Activated T-cell treated with anti-CD3 and anti-CD28 coated beads for 1 hour (primary cell): ENCODE measurements at places on chromosomes 13 and 19.
A peak's percentile ranks its signal among the peaks of the same experiment; 100 is the strongest.

DNA sequence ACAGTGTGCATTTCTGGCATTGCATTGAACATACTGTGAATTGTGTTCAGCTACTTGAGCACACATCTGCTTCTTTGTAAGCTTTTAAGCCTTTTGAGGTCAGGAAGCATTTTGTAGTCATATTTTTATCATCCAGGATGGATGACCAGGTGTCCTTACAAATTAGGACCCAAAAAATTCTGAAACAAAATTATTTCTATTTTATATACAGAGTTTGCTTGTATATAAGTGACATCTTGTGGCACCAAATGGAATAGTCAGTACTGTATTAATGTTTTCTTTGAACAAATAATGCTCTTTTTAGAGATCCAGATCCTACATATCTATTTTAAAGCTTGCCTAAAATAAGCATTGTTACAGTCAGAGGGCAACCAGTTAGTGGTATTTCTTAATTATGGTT is 9.5 kb upstream of the SUPT20H start:
- no peak for DNase-seq

GRCh38 chr19:54938906-54939305 is 8.4 kb downstream of the NLRP7 start:
- DNase-seq = no peak

DNA sequence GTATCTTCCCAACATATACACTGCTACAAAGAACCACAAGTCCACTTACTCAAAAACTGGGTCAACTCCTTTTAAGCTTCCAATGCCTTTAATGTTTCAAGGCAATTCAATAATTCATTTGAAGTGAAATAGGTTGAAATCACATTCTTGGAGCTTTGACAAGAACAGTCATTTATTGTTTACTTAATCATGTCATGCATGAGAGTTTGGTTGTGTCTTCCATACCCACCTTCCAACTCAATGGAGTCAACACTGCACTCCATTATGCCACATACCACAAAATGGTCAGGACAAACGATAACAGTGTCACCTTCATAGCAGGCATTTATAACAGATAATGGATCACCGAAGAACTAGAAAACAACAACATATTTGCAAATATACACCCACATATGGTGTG is 506.3 kb downstream of the UQCRFS1 start:
- DNase-seq = no peak

- DNase-seq = no peak
Observed at GRCh38 chr13:62453761-62454160, 1038.1 kb upstream of the PCDH20 start.

GRCh38 chr13:44040070-44040817 is 160.5 kb downstream of the LACC1 start:
- no peak for DNase-seq

DNA sequence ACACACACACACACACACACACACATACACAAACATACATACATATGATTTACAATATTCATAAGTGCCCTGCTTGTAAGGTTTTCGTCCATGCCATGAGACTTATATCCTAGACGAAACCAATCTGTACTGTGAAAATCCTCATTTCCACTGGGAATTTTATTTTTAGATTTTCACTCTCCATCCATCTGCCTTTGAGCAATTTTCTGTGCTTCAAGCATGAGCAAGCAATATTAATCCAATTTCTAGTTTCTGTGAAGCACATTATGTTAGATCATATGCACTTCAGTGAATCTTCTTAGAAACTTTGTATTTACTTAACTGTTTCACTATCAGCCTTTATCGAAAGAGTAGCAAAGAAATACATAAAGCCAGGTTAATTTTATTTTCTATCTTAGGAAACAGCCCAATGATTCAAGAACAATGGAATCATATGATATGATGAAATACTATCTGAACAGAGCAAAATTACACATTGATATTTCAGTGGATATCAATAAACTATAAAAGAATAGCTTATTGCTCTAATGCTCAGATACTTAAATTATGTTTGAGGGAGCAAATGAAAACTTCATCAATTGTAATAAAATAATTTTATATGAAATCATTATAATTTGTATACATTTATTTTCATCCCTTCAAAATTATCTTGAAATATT is 1100.7 kb upstream of the MIR17HG start:
- no peak for DNase-seq

DNA sequence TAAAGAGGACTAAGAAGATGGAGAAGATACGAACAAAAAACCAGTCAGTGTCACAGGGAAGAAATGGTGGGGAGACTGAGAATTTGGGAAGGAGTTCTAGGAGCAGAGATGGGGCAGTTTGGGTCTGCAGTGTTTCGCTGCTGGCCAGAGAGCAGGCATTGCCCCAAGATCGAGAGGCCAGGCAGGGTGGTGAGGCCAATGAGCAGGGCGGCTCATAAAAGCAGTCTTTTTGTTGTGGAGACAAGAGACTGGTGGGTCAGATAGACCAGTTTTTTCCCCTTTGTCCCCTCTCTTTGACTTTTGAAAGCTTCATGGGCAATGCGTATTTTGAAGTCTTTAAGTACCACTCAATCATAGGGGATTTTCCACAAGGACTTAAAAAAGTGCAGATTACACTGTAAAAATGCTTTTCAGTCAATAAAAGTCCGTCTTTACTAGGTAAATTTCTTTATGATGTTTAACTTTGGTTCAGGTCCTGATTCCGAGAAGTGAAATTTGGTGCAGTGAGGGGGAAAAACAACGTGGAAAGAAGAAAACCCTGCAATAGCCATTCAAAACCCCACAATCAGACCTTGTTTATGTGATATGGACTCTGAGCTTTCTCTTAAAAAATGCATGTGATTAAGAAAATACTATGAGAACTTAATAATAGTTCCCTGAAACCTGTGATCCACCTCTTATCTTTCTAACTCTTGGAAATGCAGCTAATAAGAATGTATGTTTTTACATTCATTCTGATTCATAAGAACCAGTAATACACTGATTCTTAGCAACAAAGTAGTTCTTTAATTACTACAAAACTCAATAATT is 338.9 kb downstream of the KLF5 start:
- DNase-seq = no peak

DNA sequence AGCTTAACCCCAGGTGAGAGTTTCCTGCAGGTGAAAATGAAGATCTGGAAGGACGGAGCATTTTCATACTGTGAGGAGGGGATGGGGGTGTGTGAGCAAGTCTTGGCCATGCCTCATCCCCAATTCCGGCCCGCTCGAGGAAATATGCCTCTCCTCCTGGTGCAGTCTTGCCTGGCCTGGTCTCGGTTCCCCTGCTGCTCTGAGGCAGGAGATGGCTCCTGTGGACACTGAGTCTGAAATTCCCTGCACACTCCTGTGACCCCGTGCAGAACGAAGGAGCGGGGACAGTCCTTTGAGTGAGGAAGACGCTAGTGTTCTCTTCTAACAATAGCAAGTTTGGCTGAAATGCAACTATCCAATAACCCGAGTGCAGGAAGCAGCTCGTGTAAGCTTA is 329 bp upstream of the ZNF439 start:
- no peak for DNase-seq

DNA sequence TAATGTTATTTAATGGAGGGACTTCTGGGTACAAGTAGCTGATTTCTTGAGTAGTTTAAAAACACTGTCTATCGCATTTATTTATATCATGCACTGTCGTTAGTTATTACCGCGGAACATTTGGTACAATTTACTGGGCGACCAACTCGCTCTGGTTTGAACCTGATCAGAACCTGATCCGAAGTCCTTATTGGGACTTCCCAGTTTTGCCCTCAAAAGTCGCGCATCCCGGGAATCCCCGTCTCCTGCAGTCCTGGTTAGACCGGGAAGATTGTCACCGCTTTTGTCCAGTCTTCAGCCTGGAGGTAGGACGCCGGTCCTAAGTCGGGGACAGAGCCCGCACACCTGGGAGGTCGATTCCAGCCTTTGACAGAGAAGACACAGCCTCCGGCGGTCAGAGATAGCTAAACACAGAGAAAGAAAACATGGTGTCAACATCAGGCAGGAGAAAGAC is 694 bp downstream of the CLN5 start:
- peak; percentile 6 for DNase-seq

GRCh38 chr19:4449639-4450028 is 8.0 kb downstream of the UBXN6 start:
- DNase-seq = no peak

GRCh38 chr13:38398711-38399493 is 49.3 kb downstream of the UFM1 start:
- no peak for DNase-seq

DNA sequence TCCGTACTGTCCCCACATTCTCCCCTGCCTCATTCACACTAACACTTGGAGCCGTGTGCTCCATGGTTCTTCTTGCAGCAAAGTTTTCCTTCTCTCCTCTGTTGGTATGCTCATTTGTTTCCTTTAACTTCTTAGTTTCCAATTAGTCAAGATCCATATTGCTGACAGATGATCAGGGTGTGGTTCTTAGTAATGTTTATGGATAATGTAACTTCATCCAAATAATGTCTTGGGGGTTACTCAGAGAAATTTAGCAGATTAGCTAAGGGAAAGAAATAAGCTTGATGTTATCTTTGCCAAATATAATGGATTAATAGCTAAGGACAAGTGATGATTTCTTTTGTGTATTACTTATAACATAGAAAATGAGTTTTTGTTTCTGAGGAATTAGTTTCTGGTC is 174.4 kb downstream of the NUFIP1 start:
- DNase-seq = no peak

DNA sequence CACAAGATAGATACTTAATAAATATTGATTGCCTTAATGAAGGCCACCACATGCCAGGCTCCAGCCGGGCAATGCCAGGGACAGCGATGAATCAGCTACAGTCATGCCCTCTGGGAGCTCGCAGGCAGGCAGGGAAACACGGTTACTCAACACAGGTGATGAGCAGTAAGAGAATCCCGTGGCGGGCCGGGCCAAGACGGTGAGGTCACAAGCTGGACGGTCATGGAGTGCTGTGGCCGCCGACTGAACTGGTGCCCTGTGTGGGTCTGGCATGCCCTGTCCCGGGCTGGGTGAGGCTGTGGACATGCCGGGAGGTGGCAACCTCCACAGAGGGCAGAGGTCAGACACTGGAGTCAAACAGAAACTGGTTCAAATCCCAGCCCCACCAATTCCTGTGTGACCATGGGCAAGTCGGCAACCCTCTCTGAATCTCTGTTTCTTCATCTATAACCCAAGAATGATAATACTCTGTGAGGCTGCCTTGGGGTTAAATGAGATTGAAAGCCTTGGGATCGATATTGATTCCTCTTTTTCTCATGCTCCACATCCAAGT is 13.2 kb upstream of the PAK4 start:
- DNase-seq = no peak

DNA sequence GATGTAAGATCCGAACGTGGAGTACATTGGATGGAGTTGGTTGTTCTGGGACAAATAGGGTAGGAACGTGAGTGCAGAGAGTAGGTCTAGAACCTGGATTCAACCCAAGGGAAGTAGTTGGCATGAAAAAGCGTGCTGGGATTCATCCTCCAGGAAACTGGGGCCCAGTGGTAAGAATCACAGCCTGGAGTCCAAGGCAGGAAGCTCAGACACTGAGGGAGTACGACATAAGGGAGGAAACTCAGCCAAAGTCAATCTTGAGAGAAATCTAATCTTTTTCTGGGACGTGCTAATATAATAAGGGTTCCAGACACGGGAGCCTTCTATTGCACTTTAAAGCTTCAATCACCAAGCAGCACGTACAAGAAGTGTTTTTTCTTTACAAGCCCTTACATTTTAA is 46.4 kb downstream of the DLEU7 start:
- no peak for DNase-seq

DNA sequence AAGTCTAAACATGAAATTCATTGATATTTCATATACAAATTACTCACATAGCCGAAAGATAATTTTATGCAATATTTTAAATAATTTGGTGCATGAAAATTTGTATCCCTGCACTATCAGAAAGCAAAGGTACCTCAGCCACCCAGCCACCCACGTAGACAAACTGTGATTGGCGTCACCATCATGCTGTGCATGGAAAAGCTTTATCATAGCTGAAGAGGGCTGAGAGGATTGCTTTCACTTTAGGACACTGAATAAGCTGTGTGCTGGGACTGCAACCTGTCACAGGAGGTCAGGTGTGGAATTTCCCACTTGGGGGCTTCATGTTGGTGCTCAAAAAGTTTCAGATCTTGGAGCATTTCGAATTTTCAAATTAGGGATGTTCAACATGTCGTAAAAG is 96.3 kb downstream of the MYCBP2 start:
- DNase-seq = no peak

DNA sequence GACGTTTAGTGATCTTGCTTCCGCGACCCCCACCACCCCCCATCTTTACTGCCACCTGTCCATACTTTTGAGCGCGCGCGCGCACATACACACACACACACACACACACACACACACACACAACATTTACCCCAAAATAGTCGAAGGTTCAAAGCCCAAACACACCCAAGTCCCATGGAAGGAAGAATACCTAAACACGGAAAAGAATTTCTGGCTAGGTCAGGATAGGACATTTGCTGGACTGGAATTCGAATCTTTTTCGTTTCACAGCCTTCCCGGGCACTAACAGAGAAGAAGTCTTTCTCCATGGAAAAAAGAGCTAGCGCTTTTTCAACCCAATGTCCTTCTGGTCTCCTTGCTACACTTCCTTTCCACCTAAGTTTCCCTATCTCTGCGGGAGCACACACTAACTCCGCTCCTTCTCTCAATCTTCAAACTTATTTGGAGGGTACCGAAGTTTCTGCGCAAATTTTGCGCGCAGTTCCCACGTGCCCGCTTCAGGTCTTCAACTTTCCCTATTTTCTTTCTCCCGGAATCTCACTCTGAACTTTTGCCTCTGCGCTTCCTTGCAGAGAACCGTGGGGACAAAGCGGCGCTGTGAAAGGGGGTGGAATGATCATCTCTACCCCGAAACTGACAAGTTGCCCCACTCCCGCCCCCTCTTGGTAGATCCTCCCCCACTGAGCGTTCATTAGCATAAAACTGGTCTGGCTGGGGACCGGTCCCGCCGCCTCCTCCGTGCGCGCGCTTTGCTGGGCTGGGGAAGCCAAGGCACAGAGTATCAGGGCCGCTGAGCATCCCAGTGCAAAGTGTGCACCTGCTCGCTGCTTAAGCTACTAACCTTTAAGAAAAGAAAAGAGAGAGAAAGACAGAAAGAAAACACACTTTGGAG is 2.7 kb downstream of the DACH1 start:
- DNase-seq = no peak

DNA sequence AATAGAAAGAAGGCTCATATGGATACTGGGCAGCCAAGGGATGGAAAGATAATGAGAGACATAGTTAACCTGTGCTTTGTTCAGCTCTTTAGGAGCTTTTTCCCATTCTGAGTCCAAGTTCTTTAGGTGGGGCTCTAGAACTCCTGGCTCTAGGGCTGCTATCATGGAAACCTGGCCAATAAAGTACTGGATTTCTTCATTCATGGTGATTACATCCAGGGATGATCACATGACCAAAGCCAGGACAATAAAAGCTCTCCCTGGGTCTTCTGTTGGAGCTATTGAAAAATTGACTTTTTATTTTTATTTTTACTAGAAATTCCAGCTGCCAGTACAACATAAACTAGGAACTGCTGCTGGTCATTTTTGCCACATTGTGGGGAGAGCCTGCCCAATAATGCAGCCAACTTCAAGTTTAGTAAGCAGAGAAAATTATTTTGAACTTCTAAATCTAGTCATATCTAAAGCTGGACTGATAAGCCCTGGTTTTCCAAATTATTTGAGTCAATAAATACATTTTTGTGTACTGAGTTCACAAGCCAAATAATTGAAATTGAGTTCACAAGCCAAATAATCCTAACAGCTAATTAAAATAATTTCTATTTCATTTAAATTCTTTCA is 224.9 kb upstream of the STARD13 start:
- DNase-seq = no peak
